ENCODE measurements at places on chromosomes 16 and 17. TPM values are rescaled to one million over a fixed set of nuclear protein-coding genes. Genes with fewer than 3 reads are reported as not detected.
A peak's percentile ranks its signal among the peaks of the same experiment; 100 is the strongest.

GRCh38 chr17:80380555-80381002 lies 34.4 kb upstream of the ENDOV start:
- DNase-seq: peak; percentile 17
- H3K27me3 ChIP-seq: no peaks in the 10 kb centered on the region
- H3K36me3 ChIP-seq: peaks cover 47% of the 10 kb centered on the region

- peaks cover 45% of the 10 kb centered on the region for H3K27me3 ChIP-seq
- H3K4me1 ChIP-seq: peaks cover 9% of the 10 kb centered on the region
- H3K4me3 ChIP-seq: no peak overlapping the region
- no peak overlapping the region for H3K27ac ChIP-seq
- peaks cover 8% of the 10 kb centered on the region for H3K36me3 ChIP-seq
- DNase-seq: peak; percentile 44
Observed at GRCh38 chr17:4900231-4901107, 1.1 kb downstream of the C17orf107 start.

DNA sequence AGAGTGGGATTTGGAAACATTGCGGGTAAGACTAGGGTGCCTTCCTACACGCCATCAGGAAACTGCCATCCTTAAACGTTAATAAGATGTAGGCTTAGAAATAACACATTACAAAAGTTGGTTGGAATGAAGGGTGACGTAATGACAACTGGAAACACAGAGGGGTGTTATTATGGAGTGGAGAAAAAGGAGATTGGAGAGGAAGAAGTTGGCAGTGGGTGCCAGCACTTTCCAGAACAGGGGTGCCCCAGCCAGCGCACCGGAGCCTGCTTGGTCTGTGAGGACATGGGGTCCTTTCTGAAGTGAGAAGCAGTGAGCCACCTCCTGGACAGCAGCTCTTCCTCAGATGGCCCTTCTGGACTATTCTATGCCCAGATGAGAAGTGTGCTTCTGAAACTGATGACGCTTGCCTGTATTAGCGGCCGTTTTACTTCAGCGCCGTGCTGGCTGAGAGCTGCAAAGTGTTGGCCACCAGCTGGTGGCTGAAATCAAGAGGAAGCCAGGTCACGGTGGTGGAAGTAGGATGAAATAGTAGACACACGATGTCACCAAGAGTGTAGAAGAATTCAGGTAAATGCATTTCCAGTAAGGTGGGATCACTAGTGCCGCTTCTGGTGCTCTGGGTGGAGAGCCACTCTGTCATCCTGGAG lies 244.8 kb downstream of the NTN1 start:
- no peaks in the 10 kb centered on the region for H3K4me1 ChIP-seq
- no peak for DNase-seq
- no peak overlapping the region for H3K4me3 ChIP-seq
- H3K27ac ChIP-seq: no peak overlapping the region

- DNase-seq: no peak
- H3K4me3 ChIP-seq: no peak overlapping the region
- no peaks in the 10 kb centered on the region for H3K36me3 ChIP-seq
- H3K27me3 ChIP-seq: no peaks in the 10 kb centered on the region
- no peaks in the 10 kb centered on the region for H3K4me1 ChIP-seq
- no peak overlapping the region for H3K27ac ChIP-seq
Observed at GRCh38 chr17:67784364-67785121, 40.8 kb upstream of the BPTF start.

GRCh38 chr17:75277664-75278071 lies 6.6 kb upstream of the MIF4GD start:
- H3K4me1 ChIP-seq: no peaks in the 10 kb centered on the region
- H3K36me3 ChIP-seq: no peaks in the 10 kb centered on the region
- no peak overlapping the region for H3K27ac ChIP-seq
- no peak for DNase-seq
- no peaks in the 10 kb centered on the region for H3K27me3 ChIP-seq

Gene PRSS36
- 4.2 TPM for total RNA-seq
